GM23338 (cell line): ENCODE measurements at places on chromosomes 2 and 18.

GRCh38 chr2:151197184-151198108 lies 64.2 kb downstream of the RBM43 start:
- H3K36me3 ChIP-seq, result no peaks in the 10 kb centered on the region
- H3K4me3 ChIP-seq, result no peak overlapping the region
- DNase-seq, result no peak
- no peaks in the 10 kb centered on the region for H3K4me1 ChIP-seq
- H3K27ac ChIP-seq, result no peak overlapping the region

DNA sequence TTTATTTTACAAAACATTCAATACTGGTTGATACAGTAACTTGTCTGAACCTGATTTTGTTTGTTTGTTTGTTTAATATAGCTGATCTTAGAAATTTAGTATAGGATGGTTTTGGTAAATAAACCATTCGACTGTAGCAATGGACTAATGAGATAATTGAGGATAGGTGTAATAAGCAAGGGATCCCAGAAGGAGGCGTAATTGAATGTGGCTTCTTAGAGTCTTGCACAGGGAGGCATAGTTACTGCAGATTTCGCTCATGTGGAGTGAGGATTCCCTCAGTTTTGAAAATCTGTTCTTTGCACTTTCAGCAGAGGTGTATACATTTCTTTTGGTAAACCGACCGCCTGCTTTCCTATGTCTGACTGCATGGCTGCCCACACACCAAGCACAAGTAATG lies 709.6 kb downstream of the SOCS6 start:
- no peaks in the 10 kb centered on the region for H3K27me3 ChIP-seq
- H3K27ac ChIP-seq, result no peak overlapping the region
- H3K4me1 ChIP-seq, result no peaks in the 10 kb centered on the region

- H3K27ac ChIP-seq, result peak overlapping the region; percentile 67
- no peaks in the 10 kb centered on the region for H3K36me3 ChIP-seq
- H3K4me1 ChIP-seq, result peaks cover 14% of the 10 kb centered on the region; the same call in 1 of the 2 replicates
- peak; percentile 47 for DNase-seq
- H3K4me3 ChIP-seq, result no peak overlapping the region
These were observed 78.3 kb upstream of the FZD5 start for GRCh38 chr2:207847807-207848544.

DNA sequence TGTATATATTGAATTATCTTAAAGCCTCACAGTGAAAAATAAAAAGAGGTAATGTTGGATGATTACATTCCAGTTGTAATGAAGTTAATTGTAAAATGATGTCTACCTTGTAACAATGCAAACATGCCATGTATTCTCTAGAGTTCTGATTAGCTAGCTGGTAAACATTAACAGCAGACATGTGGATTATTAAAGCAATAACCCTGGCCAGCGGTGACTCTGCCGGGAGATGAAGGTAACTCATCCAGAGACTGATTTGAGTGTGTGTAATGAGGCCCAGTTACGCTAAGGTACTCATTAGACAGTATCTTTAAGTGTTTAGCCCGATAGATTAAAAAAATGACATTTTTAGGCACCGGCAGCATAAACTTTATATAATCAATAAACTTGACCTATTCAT lies 79.6 kb upstream of the REV1 start:
- H3K27ac ChIP-seq, result no peak overlapping the region
- H3K4me1 ChIP-seq, result peaks cover 14% of the 10 kb centered on the region
- no peak overlapping the region for H3K4me3 ChIP-seq

- no peaks in the 10 kb centered on the region for H3K27me3 ChIP-seq
- H3K27ac ChIP-seq, result no peak overlapping the region
- no peaks in the 10 kb centered on the region for H3K4me1 ChIP-seq
- H3K36me3 ChIP-seq, result no peaks in the 10 kb centered on the region
These were observed 231.1 kb downstream of the LRP1B start for GRCh38 chr2:141899740-141900139.

- no peak overlapping the region for H3K27ac ChIP-seq
- H3K36me3 ChIP-seq, result no peaks in the 10 kb centered on the region
- no peak overlapping the region for H3K4me3 ChIP-seq
- peaks cover 19% of the 10 kb centered on the region; the same call in 1 of the 2 replicates for H3K4me1 ChIP-seq
- peaks cover 28% of the 10 kb centered on the region for H3K27me3 ChIP-seq
- no peak for DNase-seq
These were observed 5.9 kb upstream of the RALB start for GRCh38 chr2:120246546-120247300.

GRCh38 chr2:51710222-51710621 lies 678.3 kb upstream of the NRXN1 start:
- H3K36me3 ChIP-seq, result no peaks in the 10 kb centered on the region
- peak; percentile 76 for DNase-seq
- no peak overlapping the region for H3K27ac ChIP-seq
- no peaks in the 10 kb centered on the region for H3K4me1 ChIP-seq
- H3K4me3 ChIP-seq, result no peak overlapping the region

DNA sequence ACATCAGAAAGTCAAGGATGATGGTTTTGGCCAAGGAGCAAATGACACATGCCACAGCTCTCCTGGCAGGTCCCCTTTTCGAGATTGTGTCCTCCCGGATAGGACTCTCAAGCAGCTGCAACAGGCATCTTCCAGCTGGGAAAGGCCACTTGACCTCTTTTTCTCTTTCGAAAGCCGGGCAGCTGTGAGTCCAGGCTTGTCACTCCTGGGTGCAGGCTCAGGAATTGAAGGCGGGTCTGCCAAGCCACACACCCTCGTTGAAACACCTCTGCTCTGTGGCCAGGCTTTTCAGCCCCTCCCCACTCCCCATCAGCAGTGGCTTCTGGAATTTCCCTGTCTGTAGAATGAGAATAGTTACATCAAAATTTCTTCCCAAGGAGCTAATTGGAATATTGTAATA lies 98.0 kb downstream of the CCDC138 start:
- H3K27me3 ChIP-seq, result no peaks in the 10 kb centered on the region
- no peaks in the 10 kb centered on the region for H3K36me3 ChIP-seq
- H3K27ac ChIP-seq, result no peak overlapping the region
- peak; percentile 40 for DNase-seq

DNA sequence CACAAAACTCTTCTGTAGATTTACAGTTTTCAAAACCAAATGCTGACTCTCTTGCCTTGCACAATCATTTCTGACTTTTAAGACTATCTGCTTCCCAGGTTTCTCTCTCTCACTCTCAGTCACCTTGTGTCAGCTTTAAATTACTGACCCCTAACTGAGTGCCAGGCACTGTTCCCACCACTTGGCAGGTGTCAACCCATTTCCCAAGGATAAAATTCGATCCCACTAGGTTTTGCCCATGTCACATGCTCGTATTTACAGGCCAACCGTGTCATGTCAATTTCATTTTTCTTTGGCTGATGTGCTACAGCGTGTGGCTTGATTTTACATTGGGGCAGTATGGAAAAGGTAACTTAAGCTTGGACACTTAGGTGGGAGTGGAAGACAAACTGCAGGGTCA lies 26.1 kb upstream of the LMAN1 start:
- no peak overlapping the region for H3K27ac ChIP-seq
- no peak for DNase-seq
- H3K27me3 ChIP-seq, result peaks cover 6% of the 10 kb centered on the region; the same call in 1 of the 2 replicates
- H3K36me3 ChIP-seq, result no peaks in the 10 kb centered on the region
- peaks cover 37% of the 10 kb centered on the region for H3K4me1 ChIP-seq
- no peak overlapping the region for H3K4me3 ChIP-seq

- no peak overlapping the region for H3K4me3 ChIP-seq
- H3K27me3 ChIP-seq, result no peaks in the 10 kb centered on the region
- H3K4me1 ChIP-seq, result peaks cover 9% of the 10 kb centered on the region; the same call in 1 of the 2 replicates
These were observed 13.0 kb upstream of the IL1RN start for GRCh38 chr2:113114224-113114945.

GRCh38 chr2:12750166-12750905 lies 33.6 kb downstream of the TRIB2 start:
- H3K27me3 ChIP-seq, result no peaks in the 10 kb centered on the region
- H3K36me3 ChIP-seq, result no peaks in the 10 kb centered on the region
- no peak overlapping the region for H3K27ac ChIP-seq
- no peak overlapping the region for H3K4me3 ChIP-seq
- peaks cover 6% of the 10 kb centered on the region; the same call in 1 of the 2 replicates for H3K4me1 ChIP-seq

DNA sequence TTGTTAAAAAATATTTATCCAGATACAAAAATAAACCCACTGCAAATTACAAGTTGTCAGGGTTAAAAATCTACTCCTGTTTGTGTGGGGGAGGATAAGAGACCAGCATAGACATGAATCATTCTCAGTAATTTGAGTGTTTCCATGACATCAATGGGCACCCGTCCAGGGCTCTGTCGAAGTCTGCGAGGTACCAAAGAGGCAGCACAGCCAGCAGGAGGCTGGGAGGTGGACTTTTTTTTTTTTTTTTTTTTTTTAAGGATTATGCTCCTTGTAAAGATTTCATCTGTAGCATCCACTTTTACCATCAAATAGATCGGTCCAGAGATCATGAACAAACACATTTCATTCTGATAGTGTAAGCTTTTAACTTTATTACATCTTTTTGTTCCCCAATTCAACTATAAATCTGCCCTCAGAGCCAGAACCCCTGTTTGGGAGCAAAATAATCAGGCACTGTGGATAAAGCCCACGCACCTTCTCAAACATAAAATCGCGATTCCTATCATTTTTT lies 182.0 kb downstream of the TCF4 start:
- no peaks in the 10 kb centered on the region for H3K36me3 ChIP-seq
- no peak for DNase-seq
- no peak overlapping the region for H3K27ac ChIP-seq
- no peak overlapping the region for H3K4me3 ChIP-seq
- H3K4me1 ChIP-seq, result peaks cover 74% of the 10 kb centered on the region

DNA sequence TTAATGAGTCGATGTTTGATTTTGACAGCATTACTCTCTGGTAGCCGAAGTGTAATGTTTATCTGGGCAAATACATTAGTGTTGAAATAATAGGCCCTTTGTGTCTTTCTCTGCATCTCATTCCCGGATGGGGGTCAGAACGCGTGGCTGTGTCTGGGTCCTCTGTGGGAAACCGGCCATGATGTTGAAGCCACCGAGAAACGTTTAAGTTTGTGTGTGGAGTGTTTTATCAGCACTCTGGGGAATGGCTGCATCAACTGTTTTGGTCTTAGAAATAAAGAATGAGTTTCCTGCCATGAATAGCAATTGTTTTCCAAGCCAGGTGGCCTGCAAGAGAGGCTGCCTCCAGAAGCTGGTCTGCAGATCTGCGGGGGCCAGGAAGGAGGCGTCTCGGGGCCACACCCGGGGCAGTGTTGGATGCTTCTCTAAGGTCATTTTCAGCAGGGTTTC lies 69.7 kb downstream of the RNF144A start:
- H3K27ac ChIP-seq, result no peak overlapping the region
- 0 out of 2 replicates have a peak, but pooled peaks cover 7% of the 10 kb centered on the region for H3K4me1 ChIP-seq
- no peaks in the 10 kb centered on the region for H3K36me3 ChIP-seq

DNA sequence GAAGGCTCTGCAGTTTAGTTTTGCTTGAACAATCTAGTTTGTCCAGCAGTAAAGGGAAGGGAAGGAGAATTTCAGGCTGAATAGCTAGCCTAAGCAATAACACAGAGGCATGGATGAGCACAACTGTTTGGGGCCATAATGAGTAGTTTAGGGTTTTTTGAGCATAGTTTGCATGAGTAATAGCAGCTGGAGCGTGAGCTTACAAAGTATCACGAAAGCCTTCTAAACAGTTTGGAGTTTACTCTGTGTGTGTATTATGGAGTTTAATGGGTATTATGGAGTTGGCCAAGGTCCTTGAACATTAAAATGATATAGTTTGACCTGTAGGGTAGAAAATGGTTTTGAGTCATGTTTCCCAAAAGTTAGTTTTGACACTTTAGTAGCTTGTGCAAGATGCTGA lies 782.3 kb downstream of the ERBB4 start:
- H3K4me1 ChIP-seq, result no peaks in the 10 kb centered on the region
- H3K4me3 ChIP-seq, result no peak overlapping the region
- no peaks in the 10 kb centered on the region for H3K27me3 ChIP-seq
- no peak for DNase-seq

DNA sequence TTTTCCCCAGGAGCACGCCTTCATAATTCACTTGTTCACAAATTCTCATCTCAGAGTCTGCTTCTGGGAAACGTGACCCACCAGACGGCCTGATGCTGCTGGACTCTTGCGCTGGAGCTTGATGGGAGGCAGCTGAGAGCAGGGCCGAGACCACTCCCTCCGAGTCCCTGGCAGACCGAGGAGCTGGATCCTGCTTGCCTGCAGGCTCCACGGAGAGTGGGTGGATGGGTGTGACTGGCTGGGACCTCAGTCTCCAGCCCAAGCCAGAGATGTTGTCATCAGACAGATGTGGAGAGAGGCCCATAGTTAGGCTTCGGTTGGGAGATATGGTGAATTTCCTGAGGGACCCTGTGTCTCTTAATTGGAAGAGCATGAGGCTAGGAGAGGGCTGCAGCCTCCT lies 76.4 kb downstream of the TSN start:
- H3K27ac ChIP-seq, result no peak overlapping the region
- H3K36me3 ChIP-seq, result no peaks in the 10 kb centered on the region
- H3K4me1 ChIP-seq, result peaks cover 7% of the 10 kb centered on the region; the same call in 1 of the 2 replicates
- DNase-seq, result no peak

DNA sequence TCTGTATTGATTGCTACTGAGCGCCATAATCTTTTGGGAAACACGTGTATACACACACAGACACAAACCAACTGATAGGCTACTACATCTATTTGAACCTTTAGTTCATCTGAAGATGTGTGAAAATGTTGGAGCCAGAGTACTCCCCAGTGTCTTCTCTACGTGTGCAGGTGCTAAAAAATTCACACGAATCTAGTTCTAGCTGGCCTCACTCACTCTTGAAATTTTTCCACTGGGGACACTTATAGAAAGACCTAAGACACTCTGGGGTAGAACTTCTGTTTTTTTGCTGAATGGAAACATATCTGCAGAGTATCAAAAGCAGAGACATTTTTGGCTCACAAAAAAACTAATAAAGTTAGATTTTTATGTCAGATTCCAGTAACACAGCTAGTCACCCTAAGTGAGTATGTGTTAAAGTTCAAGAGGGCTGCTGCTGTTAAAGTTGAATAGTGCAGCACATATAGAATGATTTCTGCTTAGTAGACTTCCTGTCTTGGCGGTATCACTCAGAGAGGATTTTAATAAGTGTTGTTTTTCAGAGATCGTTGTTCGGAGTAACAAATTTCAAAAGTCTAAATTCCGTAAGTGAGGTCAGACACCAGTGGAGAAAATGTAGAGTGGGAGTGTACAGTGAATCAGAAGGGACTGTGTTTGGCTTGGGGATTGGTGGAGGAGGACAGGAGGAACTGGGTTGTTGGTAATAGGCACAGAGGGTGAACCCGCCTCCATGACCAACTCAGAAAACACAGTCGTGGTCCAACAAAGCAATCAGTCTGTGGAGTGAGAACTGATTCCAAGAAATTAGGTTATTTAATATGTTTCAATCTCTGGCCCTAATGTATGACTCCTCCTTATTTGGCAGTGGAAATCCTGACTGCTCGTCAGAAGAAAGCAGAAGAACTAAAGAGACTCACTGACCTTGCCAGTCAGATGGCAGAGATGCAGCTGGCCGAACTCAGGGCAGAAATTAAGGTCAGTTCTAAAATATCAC lies 43.1 kb downstream of the KCTD18 start:
- peak overlapping the region; percentile 68 for H3K27ac ChIP-seq
- H3K27me3 ChIP-seq, result no peaks in the 10 kb centered on the region
- H3K36me3 ChIP-seq, result peaks cover 26% of the 10 kb centered on the region

DNA sequence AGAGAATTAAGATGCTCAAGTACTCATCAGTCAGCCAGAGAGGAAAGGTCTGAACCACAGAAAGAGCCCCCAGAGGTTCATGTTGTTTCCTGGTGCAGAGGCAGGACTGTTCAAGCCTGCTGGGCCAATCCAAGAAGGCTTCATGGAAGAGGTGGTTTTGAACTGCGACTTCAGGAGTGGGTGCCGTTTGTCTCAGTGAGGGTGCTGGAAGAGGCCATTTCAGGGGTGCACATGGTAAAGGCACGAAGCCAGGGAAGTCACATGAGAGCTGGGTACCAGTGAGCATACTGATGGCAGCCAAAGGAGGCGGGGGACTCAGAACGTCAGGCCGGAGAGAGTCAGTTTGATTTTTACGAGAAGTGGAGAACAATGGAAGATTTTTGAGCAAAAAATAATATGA lies 55.5 kb downstream of the EMILIN2 start:
- no peaks in the 10 kb centered on the region for H3K36me3 ChIP-seq
- H3K27me3 ChIP-seq, result peaks cover 18% of the 10 kb centered on the region
- no peak overlapping the region for H3K27ac ChIP-seq
- no peak overlapping the region for H3K4me3 ChIP-seq
